ENCODE measurements at places on chromosomes 3 and 15.

- no peak for DNase-seq
Observed at GRCh38 chr3:68234076-68234780, 579.8 kb upstream of the SUCLG2 start.

DNA sequence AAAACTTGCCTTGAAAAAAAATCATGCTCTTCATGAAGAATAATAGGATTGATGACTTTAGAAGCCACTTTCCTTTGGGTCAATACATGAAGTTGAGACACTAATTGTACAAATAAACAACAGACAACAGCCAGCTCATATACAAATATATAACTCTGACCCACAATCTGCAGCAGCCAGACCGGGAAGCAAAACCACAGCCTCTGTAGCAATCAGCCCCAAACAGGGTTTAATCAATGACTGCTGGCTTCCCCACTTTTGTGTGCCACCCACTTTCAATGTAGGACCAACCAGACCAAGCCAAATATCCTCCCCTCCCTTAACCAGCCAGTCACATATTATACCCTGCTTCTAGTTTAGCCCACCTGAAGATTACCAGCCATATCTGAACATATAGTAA lies 39.0 kb downstream of the IFT57 start:
- DNase-seq: no peak

GRCh38 chr3:57756528-57757401 lies 656 bp downstream of the SLMAP start:
- DNase-seq: no peak

DNA sequence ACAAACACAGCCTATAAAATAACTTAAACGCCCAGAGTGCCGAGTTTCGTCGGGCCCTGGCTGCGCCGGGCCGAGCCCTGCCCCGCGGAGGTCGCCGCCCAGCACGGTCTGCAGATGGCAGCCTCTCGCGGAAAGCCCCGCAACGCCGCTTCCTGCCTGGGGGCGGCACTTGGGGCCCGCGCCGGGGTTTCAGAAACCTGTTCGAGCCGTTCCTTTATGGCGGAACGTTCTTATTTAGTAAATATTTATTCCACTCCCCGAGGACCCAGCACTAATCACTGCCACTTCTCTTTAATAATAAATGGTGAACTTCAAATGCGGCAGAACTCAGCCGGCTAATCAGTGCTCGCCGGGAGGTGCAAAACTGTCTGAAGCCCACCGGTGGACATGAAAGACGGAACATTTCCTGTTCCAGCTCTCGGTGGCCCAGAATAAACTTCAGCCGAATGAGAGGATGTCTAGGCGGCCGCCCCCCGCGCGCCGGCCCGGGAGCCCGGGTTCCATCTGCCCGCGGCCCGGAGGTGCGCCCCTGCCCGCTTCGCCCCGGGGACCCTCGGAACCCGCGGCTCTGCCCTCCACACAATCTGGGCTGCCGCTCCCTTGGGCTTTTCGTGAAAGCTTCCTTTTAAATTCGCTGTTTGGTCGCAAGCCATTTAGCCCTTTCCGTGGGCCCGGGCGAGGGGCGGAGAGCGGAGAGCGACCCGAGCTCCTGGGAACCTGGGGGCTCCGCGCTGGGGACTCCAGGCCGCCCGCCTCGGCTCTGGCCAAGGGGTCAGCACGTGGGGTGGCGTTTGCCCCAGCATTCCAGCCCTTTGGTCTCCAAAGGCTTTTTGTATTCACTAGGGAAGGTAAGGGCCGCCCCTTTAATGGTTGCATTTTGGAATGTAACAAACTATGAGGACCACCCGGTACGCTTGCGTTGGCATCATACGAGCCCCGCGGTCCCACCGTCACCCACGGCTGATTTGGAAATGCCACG lies 110.8 kb upstream of the ATP11B start:
- peak; percentile 31 for DNase-seq

DNA sequence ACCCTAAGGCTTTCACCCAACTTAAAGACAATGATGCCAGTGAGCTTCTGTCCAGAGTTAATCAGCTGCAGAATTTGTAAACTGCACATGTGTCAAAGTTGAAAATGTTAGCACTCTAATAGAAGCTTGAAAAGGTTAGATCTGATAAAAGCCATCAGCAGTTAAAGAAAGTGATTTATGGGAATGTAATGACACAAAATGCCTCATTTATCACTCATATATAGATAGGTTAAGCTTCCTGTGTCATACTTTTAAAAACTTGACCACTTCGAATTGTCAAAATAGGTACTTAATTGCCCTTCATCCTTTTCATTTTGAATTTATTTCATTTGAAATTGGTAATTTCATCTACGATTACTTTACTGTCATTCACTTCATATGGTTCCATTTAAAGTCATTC lies 151.6 kb downstream of the CDIN1 start:
- no peak for DNase-seq

DNA sequence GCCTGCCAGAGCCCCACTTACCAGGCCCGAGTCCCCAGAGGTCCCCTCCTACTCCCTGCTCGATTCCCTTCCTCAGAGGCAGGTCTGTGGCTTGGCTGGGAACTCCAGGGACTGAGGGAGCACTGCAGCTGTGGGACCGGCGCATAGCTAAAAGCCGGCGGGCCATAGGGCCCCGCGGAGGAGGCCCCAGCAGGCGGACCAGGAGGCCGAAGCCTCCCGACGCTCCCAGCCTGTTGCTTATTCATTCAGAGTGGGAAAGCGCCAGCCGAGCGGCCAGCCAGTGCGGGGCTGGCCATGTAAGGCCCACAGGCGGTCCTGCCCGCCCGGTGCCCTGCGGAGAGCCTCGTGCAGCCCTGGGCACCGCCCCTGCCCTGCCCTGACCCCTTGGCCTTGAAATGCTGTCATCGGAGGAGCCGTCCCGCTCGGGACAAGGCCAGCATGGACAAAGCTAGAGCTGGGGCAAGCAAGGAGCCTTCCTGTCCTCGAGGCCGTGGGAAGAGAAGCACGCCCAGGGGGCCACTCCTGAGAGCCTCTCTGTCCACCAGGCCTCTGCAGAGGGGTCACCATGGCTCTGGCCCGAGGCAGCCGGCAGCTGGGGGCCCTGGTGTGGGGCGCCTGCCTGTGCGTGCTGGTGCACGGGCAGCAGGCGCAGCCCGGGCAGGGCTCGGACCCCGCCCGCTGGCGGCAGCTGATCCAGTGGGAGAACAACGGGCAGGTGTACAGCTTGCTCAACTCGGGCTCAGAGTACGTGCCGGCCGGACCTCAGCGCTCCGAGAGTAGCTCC lies at the start of gene LOXL1:
LOXL1 (plus strand) TSS at position 244 of the 784 bp plus-strand sequence; CDS start at position 566, 322 bp downstream.
- DNase-seq: no peak
